AG04450 (cell line): ENCODE measurements at places on chromosomes 12 and 14.

DNA sequence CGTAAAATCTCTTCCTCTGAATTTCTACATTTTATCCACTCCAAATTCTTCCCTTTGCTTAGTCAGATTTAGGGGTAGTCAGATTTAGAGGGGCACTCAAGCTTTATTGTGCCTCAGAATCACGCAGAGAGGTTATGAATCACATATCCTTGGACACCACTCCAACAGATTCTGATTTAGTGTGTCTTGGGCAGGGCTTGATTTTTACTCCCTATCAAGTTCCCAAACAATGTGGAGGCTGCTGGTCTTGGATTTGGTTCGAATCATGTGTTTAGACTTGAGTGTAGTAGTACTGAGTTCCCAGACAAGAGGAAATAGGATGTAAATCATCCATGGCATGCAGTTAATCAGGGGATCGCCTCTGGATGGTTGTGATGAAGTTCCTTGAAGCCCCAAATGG lies 298.1 kb upstream of the CLEC14A start:
- no peak for DNase-seq

GRCh38 chr14:80080601-80081000 lies 130.7 kb downstream of the DIO2 start:
- no peak for DNase-seq

DNA sequence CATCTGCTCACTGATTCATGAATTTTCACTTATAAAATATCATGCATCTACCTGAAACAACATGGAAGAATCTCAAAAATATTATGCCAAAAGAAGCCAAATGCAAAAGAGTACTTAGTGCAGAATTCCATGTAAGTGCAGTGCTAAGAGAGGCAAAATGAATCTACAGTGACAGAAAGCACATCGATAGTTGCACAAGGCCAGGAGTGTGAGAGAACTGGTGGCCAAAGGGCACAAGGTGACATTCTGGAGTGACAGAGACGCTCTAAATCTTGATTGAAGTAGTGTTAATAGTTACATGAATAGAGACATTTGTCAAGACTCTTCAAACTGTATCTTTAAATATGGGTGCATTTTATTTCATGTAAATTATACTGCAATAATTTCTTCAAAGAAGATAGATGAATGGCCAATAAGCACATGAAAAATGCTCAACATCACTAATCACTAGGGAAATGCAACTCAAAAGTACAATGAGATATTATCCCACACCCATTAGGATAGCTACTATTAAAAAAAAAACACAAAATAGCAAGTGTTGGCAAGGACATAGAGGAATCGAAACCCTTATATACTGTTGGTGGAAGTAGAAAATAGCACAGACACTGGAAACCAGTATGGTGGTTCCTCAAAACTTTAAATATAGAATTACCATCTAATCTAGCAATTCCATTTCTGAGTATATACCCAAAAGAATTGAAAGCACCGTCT lies 71.7 kb upstream of the KICS2 start:
- DNase-seq = no peak

DNA sequence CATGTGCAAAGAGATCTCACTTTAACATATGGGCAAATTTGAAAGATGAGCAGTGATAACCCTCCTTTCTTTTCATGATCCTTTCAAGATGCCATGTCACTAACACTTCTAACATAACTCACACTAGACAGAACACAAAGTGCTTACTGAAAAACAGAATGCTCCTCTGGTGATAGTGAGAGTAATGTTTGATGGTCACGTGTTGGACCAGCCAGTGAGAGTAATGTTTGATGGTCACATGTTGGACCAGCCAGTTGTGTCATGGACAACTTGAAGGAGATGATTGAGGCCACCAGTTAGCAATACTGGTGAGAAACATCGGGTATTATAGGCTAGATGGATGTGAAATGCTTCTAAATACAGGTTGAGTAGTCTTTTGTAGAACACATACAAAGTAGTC lies 5.7 kb downstream of the NEUROD4 start:
- no peak for DNase-seq

DNA sequence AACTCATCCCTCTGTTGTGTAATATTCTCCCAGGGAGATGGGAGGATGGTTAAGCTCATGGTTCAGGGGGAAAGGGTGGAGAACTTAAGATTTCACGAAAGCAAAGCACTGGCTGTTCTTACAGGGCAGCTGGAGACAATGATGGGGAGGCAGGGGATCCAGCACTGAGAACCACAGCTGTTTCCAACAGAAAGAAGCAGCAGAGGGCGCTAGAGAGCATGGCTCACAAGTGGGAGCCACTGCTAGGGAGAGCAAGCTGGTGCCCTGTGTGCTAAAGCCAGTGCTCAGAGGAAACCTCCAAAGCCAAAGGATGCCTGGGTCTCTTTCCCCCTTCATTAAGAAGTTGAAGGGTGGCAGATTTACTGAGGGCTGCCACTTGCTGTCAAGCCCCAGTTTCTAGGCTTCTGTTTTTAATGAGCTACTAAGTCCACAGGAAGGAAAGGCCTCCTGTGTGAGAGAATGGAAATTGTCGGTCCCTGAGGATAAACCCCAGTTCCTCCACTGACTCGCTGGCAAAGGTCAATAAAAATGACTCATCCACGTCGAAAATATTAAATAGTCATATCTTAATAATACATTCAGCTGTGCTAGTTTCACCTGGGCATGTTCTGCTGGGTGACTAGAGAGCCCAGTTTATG lies 199.7 kb downstream of the ANO2 start:
- peak; percentile 20 for DNase-seq

- DNase-seq = peak; percentile 42
Observed at GRCh38 chr12:93415723-93416464, 25.9 kb downstream of the UBE2N start.

GRCh38 chr14:90295870-90296516 lies 35.7 kb downstream of the NRDE2 start:
- no peak for DNase-seq

DNA sequence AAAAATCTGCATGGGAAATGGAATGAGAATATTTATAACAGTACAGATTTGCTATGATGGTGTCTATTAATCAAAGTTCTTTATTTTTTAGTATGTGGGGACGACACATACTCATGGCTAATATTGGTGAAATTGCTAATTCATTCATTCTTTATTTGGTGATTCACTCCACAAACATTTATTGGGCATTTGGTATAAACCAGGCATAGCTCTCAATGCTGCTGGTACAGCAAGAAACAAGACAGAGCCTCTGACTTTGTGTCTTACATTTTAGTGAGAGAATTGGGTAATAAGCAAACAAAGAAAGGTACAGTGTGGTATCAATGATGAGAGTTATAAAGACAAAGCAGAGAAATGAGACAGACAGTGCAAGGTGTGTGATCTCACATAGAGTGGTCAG lies 129.5 kb downstream of the RGS6 start:
- DNase-seq = no peak

GRCh38 chr12:113171543-113171942 lies 13.7 kb downstream of the DDX54 start:
- DNase-seq = no peak

- DNase-seq = no peak
Observed at GRCh38 chr14:66069036-66069435, 417.1 kb upstream of the CCDC196 start.

- DNase-seq = no peak
Observed at GRCh38 chr12:38695057-38695456, 210.3 kb downstream of the CPNE8 start.

- no peak for DNase-seq
Observed at GRCh38 chr14:20707622-20708021, 19.1 kb downstream of the ANG start.

GRCh38 chr12:116358893-116359761 lies 81.6 kb upstream of the MED13L start:
- peak; percentile 84 for DNase-seq

DNA sequence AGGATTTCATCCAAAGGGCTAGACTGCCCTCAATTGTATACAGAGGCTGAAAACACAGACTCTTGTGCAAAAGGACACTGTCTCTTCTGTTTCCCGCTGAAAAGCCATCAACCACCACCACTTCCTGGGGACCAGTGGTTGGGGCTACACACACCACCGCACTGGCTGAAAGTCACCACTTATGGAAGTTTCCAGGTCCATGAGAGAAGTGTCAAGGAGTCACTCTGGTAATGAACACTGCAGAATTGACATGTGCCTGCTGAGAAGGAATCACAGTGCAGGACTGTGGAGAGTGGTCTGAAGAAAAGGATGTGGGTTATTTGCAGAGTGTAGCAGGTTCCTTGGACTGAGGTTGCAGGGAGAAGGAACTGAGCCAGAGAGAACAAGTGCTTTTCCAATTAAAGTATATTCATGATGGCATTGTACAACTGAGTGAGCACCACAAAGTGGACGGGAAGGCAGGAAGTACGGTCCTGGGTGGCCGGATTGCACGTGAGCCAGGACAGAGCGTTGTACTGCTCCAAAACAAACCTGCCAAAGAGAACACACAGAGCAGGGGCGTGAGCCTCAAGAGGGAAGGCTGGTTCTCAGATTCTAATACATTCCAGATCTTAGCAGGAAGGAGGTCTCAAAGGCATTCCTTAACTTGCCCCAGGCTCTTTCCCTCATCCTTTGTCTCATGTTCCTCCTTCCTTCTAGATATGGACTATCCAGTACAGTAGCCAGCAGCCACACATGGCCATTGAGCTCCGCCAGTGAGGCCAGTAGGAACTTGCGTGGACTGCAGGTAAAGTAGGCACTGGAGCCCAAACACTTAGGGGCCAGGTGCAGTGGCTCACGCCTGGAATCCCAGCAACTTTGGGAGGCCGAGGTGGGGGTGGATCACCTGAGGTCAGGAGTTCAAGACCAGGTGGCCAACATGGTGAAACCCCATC lies 316.4 kb downstream of the MED13L start:
- no peak for DNase-seq

DNA sequence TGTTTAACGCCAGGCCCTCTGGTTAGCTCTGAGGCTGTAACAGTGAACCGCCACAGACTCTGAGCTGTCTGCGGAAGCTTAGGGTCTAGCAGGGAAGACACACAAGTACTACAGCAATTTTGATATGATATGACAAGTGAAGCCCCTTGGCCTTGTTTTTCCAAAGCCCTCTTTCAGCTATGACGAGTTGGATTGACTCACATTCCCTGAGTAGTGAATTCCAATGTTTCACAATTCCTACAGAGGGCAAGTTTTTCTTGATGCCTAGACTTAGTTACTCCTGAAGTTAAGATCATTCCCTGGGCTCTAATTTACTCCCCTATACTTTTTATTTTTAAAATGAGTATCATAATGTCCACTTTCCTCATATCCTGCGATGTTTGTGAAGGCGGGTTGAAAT lies 53.3 kb upstream of the CISTR start:
- peak; percentile 8 for DNase-seq

DNA sequence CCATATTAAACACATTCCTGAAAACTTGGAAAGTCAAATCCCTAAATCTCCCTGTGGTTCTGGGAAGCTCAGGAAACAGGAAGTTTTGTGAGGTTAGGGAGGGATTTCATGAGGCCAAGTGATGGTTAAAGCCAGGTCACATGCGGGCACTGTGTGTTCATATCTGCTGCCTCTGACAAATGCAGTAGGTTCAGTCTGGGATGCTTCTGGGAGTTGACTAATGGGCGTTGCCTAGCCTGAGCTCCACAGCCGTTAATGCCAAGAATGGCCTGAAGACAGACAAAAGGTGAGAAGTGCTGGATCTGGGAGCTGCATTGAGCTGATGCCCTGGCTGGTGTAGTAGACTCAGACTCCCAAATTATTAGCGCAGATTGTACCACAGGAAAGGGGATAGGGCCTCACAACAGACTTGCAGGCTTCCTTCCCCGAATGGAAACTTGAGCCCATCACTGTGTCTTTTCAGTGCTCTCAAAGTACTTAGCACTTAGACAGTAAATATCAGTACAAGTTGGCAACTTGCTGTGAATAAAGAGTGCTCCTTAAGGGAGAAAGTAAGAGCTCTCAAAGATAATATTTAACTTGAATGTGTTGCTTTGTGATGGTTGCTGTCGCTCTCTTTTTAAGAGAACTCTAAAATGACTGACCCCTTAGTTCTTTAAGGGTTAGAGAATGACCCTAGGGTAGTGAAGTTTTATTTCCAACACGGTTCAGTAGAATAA lies 17.3 kb downstream of the GSG1 start:
- no peak for DNase-seq

GRCh38 chr14:59175404-59175803 lies 13.1 kb upstream of the DAAM1 start:
- DNase-seq = no peak

DNA sequence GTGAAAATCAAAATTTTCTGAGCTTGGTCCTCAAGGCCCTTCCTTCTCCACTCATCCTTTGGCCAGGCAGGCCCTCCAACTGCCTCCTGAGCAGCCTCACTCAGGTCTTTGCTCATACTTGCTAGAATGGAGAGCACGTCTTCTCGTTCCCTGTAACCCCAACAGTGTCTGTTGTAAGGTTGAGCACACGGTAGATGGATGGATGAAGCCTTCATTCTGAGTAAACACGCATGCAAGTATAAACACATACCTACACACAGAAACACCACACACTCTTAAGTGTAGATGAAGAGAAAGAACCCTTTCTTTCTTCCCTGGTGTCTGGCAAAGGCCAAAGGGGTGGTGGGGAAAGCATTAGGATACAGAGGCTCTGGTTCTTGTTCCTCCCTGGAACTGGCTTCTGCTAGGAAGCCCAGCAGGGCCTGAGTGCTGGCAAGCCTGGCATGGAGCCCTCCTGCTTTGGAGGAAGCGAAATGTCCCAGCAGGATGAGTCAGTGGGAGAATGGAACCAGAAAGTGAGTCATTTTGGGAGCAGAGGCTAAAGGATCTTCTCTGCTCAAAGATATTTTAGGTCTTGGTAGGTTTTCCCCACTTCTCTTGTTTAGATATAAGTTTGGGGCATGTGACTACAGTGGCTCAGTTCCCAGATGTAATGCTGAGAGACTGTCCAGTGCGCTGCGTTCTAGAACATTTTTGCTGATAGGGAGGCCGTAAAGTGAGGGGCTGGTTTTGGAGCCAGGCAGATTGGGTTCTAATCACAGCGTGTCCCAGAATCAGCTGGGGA lies 127.4 kb downstream of the CACNA1C start:
- peak; percentile 85 for DNase-seq

DNA sequence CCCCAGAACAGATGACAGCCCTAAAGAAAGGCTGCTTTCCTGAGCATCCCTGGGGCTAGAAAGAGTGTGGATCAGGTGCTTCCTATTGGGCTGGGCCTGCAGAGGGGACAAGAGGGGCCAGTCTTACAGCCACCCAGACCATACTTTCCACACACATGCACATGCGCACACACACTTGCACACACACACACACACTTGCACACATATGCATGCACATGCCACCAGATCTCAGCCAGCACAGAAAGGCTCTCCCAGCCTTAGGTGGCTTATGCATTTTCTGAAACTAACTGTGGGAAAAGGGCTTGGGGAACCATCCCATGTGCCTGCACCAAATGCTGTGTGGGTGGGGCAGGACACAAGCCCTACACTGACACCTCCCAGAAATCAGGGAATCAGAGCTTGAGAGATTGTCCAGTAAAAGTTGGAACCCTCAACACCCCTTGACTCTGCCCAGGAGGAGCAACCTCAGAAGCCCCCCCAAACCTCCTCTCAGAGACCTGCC lies 2.5 kb upstream of the DIO3 start:
- DNase-seq = no peak

- no peak for DNase-seq
Observed at GRCh38 chr12:52822771-52823510, 9.0 kb upstream of the KRT4 start.

GRCh38 chr12:31742891-31743290 lies 14.1 kb upstream of the AMN1 start:
- DNase-seq = no peak

- no peak for DNase-seq
Observed at GRCh38 chr12:89138048-89138852, 214.1 kb downstream of the DUSP6 start.
